ENCODE measurements at places on chromosomes 4 and X. TPM values are rescaled to one million over a fixed set of nuclear protein-coding genes. Genes with fewer than 3 reads are reported as not detected.

DNA sequence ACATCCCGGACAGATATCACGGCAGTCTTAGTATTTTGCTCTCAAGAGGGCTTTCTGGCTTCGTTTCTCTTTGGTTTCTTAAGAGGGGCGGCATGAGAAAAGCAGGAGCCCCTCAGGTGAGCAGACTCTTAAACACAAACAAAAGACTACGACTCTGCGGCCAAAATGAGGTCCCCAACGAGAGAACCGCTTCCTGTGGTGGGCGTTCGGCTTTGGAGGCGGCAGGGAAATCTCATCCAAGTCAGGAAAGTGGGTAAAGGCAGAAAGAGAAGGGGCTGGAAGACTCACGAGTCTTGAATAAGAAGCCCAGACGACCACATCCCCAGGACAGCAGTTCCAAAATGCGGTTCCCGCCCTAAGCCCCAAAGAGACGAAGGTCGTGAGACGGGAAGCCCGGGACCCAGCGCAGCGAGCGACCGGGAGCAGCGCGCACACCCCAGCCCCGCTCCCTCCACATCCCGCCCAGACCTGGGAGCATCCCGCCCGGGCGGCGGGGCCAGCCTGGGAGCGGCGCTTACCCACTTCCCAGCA, 409 bp downstream of the UGDH start:
- DNase-seq: no peak

- peak; percentile 44 for DNase-seq
These were observed 35.7 kb upstream of the TBC1D14 start for GRCh38 chr4:6873792-6874461.

- peak; percentile 52 for DNase-seq
These were observed 125.6 kb downstream of the ARSF start for GRCh38 chrX:3166670-3167455.

DNA sequence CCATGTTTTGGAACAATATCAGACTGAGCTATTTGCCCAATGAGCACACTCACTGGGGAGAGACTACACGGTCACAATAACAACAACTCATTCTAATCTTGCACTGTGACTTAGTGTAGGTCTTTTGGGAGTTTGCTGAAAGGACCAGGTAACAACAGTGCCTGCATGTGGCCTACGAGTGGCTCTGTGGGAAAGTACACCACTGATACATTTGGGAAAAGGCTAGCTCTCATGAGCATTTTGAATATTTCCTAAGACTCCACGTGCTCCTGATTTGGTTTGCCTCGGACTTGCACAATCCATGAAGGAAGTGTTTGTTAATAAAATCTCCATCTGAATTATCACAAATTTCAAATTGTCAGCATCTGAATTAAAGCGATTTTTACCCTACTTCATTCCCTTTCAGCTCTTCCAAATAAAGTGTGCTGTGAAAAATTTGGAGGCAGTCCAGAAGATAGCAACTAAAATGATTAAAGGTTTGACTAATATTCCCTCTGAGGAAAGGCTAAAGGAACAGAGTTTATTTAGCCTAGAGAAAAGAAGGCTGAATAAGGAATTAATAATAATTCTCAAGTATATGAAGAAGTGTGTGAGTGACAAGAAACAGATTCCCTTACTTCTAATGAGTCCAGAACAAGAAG, 406.4 kb downstream of the PPARGC1A start:
- no peak for DNase-seq

DNA sequence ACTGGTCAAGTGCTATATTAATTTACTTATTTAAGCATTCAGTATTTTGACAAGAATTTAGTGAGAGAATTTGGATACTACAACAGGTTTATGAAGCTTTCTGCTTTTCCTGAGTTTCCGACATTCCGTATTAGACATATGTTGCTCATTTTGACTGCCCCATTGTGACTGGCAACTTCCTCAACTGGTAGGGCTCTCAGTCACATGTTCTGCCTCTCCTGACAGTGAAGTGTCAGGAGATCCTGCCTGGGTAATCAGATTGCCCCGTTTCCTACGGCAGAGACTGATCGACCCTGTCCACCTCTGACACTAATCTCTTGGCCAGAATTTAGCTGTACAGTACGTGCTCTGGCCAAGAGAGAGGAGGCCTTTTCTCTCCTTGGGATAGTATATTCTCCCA, 49.5 kb downstream of the CLNK start:
- no peak for DNase-seq

GRCh38 chrX:19798423-19798822, 89.0 kb downstream of the SH3KBP1 start:
- DNase-seq: peak; percentile 14

The SORBS2 gene
- total RNA-seq: 11.8 TPM

The GAGE12H gene
- not detected for total RNA-seq

The PPEF2 gene
- not detected for total RNA-seq
